ENCODE measurements at places on chromosomes 2 and 18.

DNA sequence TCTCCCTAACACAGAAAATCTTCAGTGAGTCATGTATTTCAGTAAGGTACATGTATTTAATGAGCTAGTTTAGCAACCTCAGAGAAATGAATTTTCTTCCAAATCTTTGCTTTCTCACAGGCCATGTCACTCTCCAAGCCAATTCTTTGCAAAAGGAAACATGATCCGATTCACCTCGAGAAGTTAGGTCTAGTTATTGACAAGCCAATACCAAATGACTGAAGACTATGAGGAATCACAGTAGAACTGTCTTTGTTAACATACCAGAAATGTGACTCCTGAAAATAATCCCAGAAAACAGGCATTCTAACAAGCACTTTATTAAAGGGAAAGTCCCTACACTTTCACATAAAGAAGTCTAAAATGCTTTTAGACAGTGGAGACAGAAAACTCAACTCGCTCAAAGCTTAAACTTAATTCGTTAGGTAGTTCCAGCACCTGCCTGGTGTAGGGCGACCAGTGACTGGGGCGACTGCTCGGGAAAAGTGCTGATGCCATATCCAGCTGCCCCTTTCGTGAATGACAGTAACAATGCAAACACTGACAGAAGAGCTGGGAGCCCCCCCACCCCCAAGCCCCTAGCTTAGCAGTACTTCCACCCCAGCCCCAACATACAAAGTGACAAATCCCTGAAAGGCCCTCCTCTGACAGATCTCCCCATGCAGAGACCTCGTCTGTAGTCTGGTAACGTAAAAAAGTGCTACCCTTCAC is 1.8 kb downstream of the MEMO1 start:
- peak; percentile 15 for DNase-seq

- no peak for DNase-seq
These were observed 122.8 kb upstream of the L3MBTL4 start for GRCh38 chr18:6537475-6537874.

GRCh38 chr2:58620896-58621295 is 379.8 kb upstream of the FANCL start:
- no peak for DNase-seq

- no peak for DNase-seq
These were observed 35.8 kb downstream of the PUM2 start for GRCh38 chr2:20314562-20315501.

DNA sequence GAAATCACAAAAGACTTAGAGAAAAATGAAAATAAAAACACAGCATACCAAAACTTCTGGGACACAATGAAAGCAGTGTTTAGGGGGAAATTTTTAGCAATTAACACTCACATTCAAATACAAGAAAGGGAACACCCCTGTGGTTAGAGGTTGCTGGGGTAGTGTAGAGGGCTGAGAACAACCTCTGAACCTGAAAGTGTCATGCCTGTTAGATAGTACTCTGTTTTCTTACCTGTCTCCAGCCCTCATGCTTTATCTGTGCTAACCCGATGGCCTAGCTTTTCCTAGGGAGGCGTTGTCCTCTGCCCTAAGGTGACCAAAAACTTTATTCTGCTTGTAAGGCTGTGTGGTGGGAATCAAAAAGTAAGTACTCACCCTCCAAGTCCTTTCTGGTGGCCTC is 122.6 kb upstream of the OTX1 start:
- no peak for DNase-seq

- DNase-seq, result no peak
These were observed 98.3 kb downstream of the PIK3C3 start for GRCh38 chr18:42053188-42053781.

DNA sequence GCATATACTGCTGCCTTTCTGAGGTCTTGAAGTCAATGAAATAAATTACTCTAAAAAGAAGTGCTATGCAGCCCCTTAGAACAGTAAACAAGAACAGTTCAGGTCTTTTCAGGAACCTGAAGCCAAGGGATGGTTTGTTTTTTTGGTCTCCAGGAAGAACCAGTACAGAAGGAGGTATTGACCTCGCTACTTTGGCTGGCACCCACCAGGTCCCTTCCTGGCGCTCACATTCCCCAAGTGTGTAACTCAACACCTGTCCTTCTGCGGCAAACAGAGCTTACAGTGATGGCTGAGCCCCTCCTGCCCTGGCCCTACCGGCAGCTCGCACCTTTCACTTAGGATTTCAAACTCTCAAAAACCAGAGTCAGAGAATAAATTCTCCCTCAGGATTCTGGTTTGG is 51.9 kb downstream of the SETBP1 start:
- no peak for DNase-seq

- no peak for DNase-seq
These were observed 354.9 kb upstream of the CDH20 start for GRCh38 chr18:60978338-60978737.

GRCh38 chr2:30272761-30273573 is 41.6 kb downstream of the LBH start:
- no peak for DNase-seq

GRCh38 chr2:120428748-120429147 is 82.8 kb downstream of the INHBB start:
- DNase-seq, result no peak

DNA sequence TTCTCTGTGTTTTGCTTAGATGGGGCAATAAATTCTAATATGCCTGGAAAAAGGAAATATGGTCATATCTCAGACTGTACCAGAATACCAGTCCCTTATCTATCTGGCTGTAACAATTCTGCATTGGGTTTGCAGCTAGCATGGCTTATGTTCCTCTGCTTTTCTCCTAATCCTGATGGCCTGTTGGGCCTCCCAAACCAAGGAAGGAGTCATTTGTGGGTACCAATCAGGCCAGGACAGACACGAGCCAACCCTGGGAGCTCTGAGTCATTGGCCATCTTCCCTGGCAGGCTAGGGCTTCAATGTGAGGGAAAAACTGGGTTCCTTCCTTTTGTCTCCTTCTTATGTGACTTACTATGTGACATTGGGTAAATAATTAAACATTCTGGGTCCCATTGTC is 12.0 kb downstream of the SMARCAL1 start:
- no peak for DNase-seq

DNA sequence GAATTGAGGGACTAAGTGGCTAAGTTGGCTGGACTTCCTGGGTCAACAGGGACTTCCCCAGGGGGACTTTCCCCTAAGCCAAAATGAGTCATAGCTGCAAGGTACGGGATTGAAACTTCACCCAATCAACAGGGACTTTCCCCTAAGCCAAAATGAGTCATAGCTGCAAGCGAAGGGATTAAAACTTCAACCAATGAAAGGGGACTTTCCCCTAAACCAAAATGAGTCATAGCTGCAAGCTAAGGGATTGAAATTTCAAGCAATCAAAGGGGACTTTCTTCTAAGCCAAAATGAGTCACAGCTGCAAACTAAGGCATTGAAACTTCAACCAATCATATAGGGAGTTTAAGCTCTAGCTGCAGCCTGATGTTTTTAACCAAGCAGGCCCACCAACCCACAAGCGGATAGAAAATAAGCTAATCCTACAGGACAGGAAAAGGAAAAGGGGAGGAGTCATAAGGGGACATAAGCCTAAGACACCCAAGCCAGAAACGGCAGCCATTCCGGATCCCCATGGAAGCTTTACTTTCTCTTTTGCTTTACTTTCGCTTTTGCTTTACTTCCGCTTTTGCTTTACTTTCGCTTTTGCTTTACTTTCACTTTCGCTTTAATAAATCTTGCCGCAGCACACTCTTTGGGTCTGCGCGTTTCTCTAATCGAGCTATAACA is 1375.4 kb upstream of the CELF4 start:
- peak; percentile 56 for DNase-seq

DNA sequence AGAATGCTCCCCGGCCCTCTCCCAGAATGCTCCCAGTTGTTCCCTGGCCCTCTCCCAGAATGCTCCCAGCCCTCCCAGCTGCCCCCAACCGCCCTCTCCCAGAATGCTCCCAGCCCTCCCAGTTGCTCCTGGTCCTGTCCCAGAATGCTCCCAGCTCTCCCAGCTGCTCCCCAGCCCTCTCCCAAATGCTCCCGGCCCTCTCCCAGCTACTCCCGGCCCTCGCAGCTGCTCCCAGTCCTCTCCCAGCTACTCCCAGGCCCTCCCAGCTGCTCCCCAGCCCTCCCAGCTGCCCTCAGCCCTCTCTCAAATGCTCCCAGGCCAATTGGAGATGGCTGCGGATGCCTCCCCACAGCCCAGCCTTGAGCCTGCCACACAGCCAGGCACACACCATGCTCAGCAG is 31.1 kb downstream of the BIN1 start:
- no peak for DNase-seq

GRCh38 chr18:59801576-59801975 is 98.2 kb upstream of the PMAIP1 start:
- no peak for DNase-seq

DNA sequence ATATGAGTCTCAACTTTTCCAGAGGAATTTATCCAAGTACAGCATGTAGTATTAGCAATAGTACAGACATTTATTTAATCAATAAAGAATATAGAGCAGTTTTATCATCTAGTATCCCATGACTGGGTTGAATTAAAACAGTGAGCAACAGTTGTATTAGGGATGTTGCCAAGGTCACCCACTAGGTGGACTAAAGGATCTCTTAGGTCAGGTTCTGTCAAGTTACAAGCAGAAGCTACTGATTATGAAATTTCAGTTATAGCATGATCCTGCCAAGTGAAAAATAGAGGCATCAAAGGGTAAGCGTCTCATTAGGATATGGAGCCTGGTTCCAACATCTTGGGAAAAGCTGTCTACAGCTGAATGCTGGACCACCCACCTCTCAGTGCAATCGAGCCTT is 52.1 kb upstream of the LAPTM4A start:
- DNase-seq, result no peak

DNA sequence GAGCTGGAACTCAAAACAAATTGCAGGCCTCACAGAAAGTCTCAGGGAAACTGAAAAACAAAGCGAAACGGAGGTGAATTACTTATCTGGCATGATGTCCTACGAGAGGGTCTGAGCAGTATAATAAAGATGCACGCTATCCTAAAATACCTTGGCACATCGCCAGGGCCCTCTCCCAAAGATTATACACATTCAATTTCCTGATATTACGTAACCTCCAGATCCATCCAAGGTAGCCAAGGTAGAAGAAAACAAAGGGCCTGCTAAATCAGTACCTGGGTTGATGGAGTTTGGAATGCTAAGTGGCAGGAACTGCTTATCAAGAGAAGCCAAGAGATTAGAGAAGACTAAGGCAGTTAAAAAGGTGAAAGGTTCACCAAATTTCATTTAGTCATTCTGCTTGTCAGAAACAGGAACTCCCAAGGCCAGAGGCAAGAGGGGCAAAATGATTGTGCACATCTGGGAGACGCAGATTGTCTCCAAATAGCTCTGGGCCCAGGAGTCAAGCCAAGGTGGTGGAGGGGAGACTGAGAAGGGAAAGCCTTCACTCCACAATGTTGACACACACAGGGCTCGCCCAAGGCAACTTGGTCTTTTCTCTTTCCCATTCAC is 236.8 kb upstream of the ATP5MC3 start:
- DNase-seq, result peak; percentile 24

- DNase-seq, result no peak
These were observed 67.2 kb downstream of the SMAD4 start for GRCh38 chr18:51097021-51097822.

DNA sequence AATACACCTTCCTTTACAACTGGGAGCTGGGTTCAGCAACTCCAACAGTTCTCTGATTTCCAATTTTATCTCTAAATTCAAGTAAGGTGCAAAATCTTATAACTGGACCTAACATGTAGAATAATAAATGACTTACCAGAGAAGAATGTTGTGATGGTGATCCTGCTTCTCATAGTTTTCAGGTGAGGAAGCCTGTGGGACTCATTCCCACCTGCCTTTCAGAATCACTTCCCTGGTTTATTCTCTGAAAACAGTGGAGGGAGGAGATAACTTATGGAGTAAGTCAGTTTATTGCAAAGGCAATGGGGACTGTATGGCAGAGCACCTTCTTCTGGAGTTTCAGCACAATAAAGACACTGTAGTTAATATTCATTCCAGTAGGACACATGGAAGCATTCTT is 1188.2 kb upstream of the FAM98A start:
- no peak for DNase-seq

- no peak for DNase-seq
These were observed 133.6 kb downstream of the DDX1 start for GRCh38 chr2:15725101-15725781.

DNA sequence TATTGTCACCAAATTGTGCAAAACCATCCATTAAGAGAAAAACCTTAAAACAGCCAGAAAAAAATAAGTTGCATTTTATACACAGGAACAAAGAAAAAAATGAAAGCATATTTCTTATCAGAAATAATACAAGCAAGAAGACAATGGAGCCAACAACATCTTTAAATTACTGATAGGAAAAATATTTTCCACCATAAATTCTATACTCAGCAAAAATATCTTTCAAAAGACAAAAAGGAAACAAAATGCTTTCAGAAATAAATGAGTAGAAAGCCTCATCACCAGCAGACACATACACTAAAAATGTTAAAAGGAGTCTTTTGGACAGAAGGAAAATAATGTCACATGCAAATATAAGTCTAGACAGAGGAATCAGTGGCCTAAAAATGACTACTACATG is 106.4 kb upstream of the TRIB2 start:
- no peak for DNase-seq

DNA sequence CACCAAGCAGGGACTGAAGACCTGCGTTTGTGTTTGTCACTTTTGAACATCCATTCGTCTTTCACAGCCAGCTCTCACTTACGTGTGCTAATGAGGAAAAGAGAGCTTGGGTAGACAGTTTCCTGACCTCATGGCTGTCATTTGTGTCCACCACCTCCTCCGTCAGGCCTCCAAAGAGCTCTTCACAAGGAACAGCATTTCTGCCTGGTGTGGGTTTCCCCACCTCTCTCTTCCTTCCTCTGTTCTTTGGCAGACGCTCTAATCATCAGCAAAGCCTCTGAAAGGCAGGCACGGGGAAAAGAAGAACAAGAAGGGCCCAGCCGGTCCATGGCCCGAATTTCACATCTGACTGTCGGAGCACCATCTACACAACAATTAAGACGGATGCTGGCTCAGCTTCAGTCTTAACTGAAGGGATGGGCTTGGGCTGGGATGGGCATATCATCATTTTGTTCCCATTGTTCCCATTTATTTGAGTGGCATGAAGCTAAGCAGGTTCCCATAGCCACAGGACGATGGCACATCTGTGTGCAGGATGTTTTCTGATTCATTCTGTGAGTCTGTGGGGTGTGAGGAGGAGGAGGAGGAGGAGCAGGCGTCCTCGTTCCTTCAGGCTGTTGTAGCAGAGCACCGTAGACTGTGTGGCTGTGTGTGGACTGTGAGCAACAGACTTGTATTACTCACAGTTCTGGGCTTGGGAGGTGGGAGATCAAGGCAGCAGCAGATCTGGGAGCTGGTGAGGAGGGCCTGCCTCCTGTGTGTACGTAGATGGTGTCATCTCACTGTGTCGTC is 66.4 kb downstream of the TSHZ1 start:
- peak; percentile 12 for DNase-seq

DNA sequence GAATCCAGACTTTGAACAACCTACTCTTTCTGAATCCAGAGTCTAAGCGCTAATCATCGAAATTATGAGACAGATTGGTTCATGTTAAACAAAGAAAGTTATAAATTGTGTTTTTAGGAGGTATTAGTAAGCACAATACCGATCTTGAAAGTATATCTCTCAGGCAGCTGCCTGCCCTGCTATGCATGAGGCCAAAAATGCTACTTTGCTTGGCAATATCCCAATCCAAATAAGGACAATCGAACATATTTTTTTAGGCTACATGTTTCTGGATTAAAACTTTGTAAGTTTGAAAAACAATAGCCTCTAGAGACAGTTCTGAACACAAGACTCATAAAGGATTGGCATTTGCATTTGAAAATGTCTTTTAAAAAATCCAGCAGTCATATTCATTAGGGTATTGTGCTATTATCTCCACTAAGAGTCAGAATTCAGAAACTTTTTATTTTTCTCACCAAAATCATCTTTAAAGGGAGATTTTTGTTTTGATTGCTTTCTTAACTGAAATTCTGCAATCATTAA is 167.1 kb downstream of the PDE1A start:
- DNase-seq, result no peak
